ENCODE measurements at places on chromosomes 13 and 19.

- no peak for DNase-seq
Observed at GRCh38 chr13:104634016-104634415, 1567.8 kb upstream of the SLC10A2 start.

GRCh38 chr19:41095703-41096102 is 7.5 kb downstream of the CYP2A13 start:
- no peak for DNase-seq

- no peak for DNase-seq
Observed at GRCh38 chr13:108037348-108037747, 178.0 kb downstream of the LIG4 start.

GRCh38 chr13:45372189-45373161 is 31.5 kb upstream of the TPT1 start:
- DNase-seq = no peak

- DNase-seq = peak; percentile 24
Observed at GRCh38 chr13:46387064-46387851, at the start of gene RUBCNL. Gene RUBCNL (minus strand): TSS chr13:46387252. CDS start chr13:46372475, 14,777 bp downstream.

DNA sequence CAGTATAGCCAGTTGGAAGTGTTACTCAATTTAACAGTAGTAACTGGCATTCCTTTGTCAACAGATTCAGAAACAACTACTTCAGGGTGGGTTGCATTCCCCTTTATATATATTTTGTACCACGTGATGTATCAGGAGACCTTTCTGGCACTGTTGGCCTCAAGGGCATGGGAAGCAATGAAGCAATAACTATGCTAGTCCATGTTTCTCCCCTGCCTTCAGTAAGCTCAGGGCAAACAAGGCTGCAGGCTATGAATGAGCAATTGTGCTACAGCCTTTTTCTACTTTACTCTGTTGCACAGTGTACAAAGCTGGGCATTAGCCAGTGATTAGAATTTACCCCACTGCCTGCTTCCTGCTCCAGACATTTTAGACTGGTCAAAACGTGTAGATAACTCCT is 348.8 kb downstream of the GPC5 start:
- DNase-seq = no peak

- no peak for DNase-seq
Observed at GRCh38 chr19:6017576-6017975, 39.6 kb upstream of the RANBP3 start.

DNA sequence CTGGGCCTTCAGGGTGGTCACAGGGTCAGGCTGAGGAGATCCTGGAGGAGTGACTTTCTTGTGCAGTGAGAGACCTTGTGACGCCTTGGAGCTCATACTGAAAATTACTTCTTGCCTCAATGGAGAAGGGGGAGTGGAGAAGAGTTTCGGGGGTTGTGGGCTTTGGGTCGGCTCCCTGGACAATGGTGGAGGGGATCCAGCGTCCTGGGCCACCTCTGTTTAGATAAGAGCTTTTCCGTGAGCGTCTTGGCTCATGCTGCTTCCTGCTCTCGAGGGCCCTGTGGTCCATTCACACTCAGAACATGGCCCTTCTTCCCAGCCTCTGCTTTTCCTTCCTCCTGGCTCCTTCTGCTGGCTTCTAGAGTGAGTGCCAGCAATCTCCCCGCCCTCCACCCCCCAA is 81.9 kb downstream of the FLT1 start:
- DNase-seq = no peak

GRCh38 chr13:45711951-45712350 is 9.8 kb downstream of the CBY2 start:
- DNase-seq = no peak

- DNase-seq = no peak
Observed at GRCh38 chr19:44258136-44258535, 1.6 kb upstream of the ZNF233 start.

DNA sequence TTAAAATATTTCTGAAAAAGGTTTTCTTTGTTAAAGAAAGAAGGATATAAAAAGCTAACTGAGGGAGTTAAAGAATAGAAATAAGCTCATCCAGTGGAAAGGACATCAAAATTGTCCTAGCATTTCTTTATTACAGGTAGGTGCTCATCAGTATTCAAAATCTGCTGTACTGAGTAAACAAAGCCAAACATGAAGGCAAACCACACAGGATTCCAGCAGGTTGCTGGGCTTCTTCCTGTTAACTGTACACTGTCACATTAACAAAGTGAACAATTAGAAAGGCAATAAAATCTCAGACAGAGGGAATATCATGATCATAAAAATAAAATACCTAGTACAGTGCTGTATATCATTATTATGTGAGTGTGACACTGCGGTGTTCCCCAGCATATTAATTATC is 1541.0 kb downstream of the SLITRK5 start:
- DNase-seq = no peak

DNA sequence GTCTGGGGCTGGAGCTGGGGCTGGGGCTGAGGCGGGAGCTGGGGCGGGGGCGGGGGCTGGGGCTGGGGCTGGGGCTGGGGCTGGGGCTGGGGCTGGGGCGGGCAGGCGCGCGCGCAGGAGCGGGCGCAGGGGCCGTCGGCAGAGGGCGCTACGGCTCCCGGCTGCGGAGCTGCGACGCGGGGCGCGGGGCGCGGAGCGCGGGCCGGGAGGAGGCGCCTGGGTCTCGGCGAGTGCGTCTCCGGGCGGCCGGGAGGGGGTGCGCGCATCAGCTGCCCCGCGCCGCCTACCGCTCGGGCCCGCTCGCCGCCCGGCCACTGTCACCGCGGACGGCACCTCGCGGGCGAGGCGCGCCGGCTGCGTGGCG is 422 bp upstream of the MTUS2 start:
- peak; percentile 46 for DNase-seq

DNA sequence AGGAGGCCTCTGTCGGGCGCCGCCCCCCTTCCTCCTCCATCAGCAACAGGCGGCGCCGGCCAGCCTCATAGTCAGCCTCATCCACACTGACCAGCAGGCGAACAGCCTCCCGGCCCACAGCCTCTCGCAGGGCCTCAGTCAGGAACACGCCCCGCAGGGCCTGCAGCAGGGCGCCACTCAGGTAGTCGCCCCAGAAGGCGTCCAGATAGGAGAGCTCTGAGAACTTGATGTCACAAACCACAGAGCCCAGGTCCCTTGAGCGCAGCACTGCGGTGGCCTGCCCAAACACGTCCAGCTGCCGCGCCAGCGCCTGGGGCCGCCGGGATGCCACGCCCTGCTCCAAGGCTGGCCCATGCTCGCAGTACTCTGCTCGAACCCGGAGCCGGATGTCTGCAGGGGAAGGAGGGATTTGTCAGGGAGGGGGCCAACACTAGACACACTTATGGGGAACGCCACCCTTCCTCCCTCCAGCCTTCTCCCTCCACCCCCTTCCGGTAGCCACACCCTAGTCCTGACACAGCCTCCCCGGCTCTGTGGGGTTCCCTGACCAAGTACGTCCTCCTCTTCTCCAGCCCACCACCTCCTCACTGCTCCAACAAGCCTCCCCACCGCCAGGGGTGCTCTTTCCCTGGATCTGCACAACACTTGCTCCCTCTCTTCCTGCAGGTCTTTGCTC is 17.9 kb downstream of the DEDD2 start:
- DNase-seq = peak; percentile 52
